Stomach (tissue), 19 donors: ENCODE measurements at places on chromosomes 7 and 10. TPM values are rescaled to one million over a fixed set of nuclear protein-coding genes. Genes with fewer than 3 reads are reported as not detected.

Gene CCDC7
- 27.2 TPM for total RNA-seq

Gene WNT8B
- not detected for total RNA-seq

Gene TMEM229A
- 15.2 TPM for total RNA-seq

Gene MGMT
- 25.2 TPM for total RNA-seq

- no peaks in the 10 kb centered on the region for H3K4me1 ChIP-seq
- H3K27me3 ChIP-seq, result no peaks in the 10 kb centered on the region
- DNase-seq, result no peak
- no peak overlapping the region for H3K27ac ChIP-seq
Observed at GRCh38 chr7:17822547-17823173, 117.6 kb downstream of the SNX13 start.

- H3K4me3 ChIP-seq, result no peak overlapping the region
- no peaks in the 10 kb centered on the region for H3K36me3 ChIP-seq
- H3K27ac ChIP-seq, result no peak overlapping the region
Observed at GRCh38 chr7:48384180-48384752, 213.0 kb downstream of the ABCA13 start.

GRCh38 chr7:148954766-148955165, 70.7 kb upstream of the EZH2 start:
- no peaks in the 10 kb centered on the region for H3K4me1 ChIP-seq
- H3K36me3 ChIP-seq, result no peaks in the 10 kb centered on the region
- DNase-seq, result no peak
- no peaks in the 10 kb centered on the region for H3K27me3 ChIP-seq
- no peak overlapping the region for H3K27ac ChIP-seq

- no peaks in the 10 kb centered on the region for H3K4me1 ChIP-seq
- H3K27ac ChIP-seq, result no peak overlapping the region
- no peak for DNase-seq
- H3K4me3 ChIP-seq, result no peak overlapping the region
- no peaks in the 10 kb centered on the region for H3K27me3 ChIP-seq
Observed at GRCh38 chr7:34958021-34958420, 79.3 kb downstream of the DPY19L1 start.

- no peaks in the 10 kb centered on the region for H3K27me3 ChIP-seq
- no peak overlapping the region for H3K4me3 ChIP-seq
- no peaks in the 10 kb centered on the region for H3K36me3 ChIP-seq
Observed at GRCh38 chr7:18165166-18165565, 137.5 kb upstream of the PRPS1L1 start.

DNA sequence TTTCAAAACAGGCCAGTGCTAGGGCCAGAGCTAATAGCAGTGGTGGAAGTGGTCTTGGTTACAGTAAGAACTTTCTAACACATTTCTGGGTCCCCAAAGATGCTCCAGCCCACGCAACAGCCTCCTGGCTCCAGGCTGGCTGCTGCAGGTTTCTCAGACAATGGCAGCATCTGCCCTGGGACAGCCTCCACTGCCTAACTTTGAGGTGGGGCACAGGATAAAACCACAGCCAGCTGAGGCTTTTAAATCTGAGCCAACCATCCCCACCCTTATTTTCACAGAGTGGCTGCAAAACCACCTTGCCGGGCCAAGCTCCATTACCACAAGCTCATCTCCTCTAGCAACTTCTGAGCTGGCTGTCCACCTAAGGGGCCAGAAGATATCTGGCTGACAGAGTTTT, 84.8 kb downstream of the FAM53B start:
- peaks cover 17% of the 10 kb centered on the region for H3K36me3 ChIP-seq
- no peak overlapping the region for H3K4me3 ChIP-seq
- peaks cover 24% of the 10 kb centered on the region for H3K4me1 ChIP-seq
- no peak for DNase-seq

DNA sequence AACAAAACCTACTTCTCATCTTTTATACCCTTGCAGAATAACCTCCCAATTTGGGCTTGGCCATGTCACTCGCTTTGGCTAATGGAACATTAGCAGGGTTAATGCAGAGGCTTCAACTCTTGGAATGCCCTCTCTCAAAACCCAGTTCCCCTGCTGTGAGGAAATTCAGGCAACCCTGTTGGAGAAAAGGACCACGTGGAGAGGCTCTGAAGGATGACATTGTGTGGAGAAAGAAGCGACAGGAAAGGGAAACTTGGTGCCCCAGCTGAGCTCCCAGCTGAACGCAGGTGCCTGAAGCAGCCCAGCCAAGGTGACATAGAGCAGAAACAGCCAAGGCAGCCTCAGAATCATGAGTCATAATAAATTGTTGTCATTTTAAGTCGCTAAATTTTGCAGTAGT, 214.2 kb upstream of the GHITM start:
- no peaks in the 10 kb centered on the region for H3K27me3 ChIP-seq
- H3K4me3 ChIP-seq, result no peak overlapping the region
- no peak overlapping the region for H3K27ac ChIP-seq

DNA sequence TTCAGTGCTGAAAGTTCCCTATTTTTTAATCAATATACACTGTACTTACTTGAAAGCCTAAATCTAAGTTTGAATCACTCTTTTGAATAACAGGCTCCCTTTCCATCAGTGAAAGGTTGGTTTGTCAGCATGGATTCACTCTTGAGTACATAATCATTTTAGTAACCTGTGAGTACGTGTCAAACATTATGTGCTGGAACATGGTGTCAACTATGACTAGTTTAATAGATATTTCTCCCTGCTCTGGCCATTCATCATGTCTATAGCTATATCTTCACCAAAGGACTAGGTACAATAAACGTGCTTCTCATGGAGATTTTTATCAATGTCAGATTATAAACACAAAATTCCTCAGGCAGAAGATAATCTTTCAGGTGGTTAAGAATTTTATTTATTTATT, 61.7 kb upstream of the MDFIC start:
- DNase-seq, result no peak
- H3K4me3 ChIP-seq, result no peak overlapping the region
- H3K27ac ChIP-seq, result no peak overlapping the region

GRCh38 chr10:114678820-114679219, 20.7 kb upstream of the ABLIM1 start:
- H3K4me3 ChIP-seq, result no peak overlapping the region
- H3K4me1 ChIP-seq, result peaks cover 16% of the 10 kb centered on the region
- no peaks in the 10 kb centered on the region for H3K36me3 ChIP-seq
- DNase-seq, result no peak
- no peaks in the 10 kb centered on the region for H3K27me3 ChIP-seq

GRCh38 chr7:44678101-44678470, 70.6 kb upstream of the ZMIZ2 start:
- H3K27ac ChIP-seq, result no peak overlapping the region
- peaks cover 99% of the 10 kb centered on the region for H3K36me3 ChIP-seq
- H3K4me1 ChIP-seq, result peaks cover 13% of the 10 kb centered on the region
- no peaks in the 10 kb centered on the region for H3K27me3 ChIP-seq
- no peak for DNase-seq

GRCh38 chr7:105975770-105976417, 12.8 kb downstream of the CDHR3 start:
- no peak overlapping the region for H3K4me3 ChIP-seq
- H3K27ac ChIP-seq, result no peak overlapping the region
- DNase-seq, result no peak
- H3K36me3 ChIP-seq, result no peaks in the 10 kb centered on the region
- no peaks in the 10 kb centered on the region for H3K27me3 ChIP-seq
